Lung (tissue), 17 donors: ENCODE measurements at places on chromosomes 1 and 21. TPM values are rescaled to one million over a fixed set of nuclear protein-coding genes. Genes with fewer than 3 reads are reported as not detected.

DNA sequence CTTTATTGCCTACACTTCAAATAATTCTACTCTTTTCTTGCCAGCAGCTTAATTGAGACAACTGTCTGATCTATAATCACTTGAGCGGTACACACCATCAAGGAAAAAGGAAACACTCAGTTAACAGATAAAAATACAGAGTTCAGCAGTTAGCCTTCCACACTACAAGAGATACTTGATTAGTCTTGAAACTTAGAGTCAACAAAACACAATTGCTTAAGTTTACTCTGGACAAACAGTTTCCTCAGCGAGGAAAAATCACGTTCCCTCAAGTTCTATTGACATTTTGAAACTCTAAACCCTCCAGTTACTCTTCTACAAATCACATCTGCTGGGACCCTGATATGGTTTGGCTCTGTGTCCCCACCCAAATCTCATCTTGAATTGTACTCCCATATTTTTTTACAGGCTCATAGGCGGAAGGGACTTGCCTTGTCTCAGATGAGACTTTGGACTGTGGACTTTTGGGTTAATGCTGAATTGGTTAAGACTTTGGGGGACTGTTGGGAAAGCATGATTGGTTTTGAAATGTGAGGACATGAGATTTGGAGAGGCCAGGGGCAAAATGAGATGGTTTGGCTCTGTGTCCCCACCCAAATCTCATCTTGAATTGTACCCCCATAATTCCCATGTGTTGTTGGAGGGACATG lies 140.4 kb downstream of the CDC7 start:
- H3K36me3 ChIP-seq, result no peaks in the 10 kb centered on the region
- no peak overlapping the region for H3K27ac ChIP-seq
- no peak overlapping the region for H3K4me3 ChIP-seq
- DNase-seq, result peak; percentile 43
- H3K4me1 ChIP-seq, result no peaks in the 10 kb centered on the region

GRCh38 chr1:197017558-197018146 lies 40.3 kb downstream of the CFHR5 start:
- no peak for DNase-seq
- no peaks in the 10 kb centered on the region for H3K27me3 ChIP-seq
- no peaks in the 10 kb centered on the region for H3K36me3 ChIP-seq
- H3K4me1 ChIP-seq, result no peaks in the 10 kb centered on the region
- H3K27ac ChIP-seq, result no peak overlapping the region
- no peak overlapping the region for H3K4me3 ChIP-seq

DNA sequence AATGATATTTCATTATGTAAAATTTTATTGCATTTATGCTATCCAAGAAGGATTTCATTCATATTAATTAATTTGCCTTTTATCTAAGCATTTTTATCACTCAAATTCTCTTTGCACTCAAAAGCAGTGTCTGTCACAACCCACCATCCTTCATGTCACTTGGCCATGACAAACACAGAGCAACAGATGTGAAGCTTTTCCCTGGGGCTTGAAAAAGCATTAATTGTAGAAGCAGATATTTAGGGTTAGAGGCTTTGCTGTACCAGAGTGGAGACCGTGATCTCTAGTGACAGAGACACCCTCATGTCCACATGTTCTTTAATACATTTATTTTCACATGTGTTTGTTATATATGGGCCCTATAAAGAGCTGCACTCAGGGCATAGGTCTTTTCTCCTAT lies 230.5 kb downstream of the SPATA17 start:
- H3K27ac ChIP-seq, result no peak overlapping the region
- H3K36me3 ChIP-seq, result no peaks in the 10 kb centered on the region
- no peaks in the 10 kb centered on the region for H3K27me3 ChIP-seq
- no peak overlapping the region for H3K4me3 ChIP-seq
- no peak for DNase-seq

DNA sequence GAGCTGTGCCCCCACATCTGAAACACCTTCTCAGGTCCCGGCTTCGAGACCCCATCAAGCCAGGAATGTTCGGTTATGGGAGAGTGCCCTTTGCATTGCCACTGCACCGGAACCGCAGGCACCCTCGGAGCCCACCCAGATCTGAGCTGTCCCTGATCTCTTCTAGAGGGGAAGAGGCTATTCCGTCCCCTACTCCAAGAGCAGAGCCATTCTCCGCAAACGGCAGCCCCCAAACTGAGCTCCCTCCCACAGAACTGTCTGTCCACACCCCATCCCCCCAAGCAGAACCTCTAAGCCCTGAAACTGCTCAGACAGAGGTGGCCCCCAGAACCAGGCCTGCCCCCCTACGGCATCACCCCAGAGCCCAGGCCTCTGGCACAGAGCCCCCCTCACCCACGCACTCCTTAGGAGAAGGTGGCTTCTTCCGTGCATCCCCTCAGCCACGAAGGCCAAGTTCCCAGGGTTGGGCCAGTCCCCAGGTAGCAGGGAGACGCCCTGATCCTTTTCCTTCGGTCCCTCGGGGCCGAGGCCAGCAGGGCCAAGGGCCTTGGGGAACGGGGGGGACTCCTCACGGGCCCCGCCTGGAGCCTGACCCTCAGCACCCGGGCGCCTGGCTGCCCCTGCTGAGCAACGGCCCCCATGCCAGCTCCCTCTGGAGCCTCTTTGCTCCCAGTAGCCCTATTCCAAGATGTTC lies 4.3 kb downstream of the ADAMTSL4 start:
- DNase-seq, result no peak
- no peaks in the 10 kb centered on the region for H3K4me1 ChIP-seq
- H3K4me3 ChIP-seq, result no peak overlapping the region
- H3K27me3 ChIP-seq, result no peaks in the 10 kb centered on the region
- H3K27ac ChIP-seq, result no peak overlapping the region
- peaks cover 24% of the 10 kb centered on the region for H3K36me3 ChIP-seq

GRCh38 chr1:12810691-12811408 lies 19.7 kb downstream of the PRAMEF1 start:
- H3K4me1 ChIP-seq, result no peaks in the 10 kb centered on the region
- no peaks in the 10 kb centered on the region for H3K36me3 ChIP-seq
- DNase-seq, result no peak
- H3K27ac ChIP-seq, result no peak overlapping the region

DNA sequence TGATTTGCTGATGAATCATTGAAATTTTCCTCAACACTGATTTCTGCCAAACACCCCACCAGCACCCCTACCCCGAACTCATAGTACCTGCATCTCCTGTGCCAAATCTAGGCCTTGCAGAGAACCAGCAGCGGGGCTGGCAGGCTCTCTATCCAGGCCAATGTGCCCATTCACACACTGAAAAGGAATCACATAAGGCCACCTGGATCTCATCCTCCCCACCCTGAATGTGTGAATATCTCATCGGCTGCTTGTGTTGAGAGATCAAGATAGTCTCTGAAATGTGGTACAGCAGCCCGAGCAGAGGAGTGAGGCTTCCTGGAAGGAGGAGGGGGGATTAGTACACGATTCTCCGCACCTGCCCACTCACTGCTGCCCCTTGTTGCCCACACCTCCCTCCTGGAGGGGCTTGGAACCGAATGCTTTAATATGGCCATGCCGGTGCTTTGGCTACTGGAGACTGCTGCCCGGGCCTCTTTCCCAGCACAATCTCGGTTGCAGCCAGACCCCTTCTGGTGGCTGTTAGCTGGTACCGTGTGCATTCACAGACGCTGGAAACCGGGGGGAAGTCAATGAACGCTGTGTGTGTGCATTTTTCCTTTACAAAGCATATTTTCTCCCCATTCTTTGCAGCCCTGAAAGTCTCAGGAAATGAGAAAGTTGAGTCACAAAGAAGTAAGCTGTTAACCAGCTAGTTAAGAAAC lies 619.5 kb downstream of the MATN1 start:
- no peak overlapping the region for H3K27ac ChIP-seq
- DNase-seq, result no peak
- H3K36me3 ChIP-seq, result no peaks in the 10 kb centered on the region
- H3K4me1 ChIP-seq, result no peaks in the 10 kb centered on the region
- no peaks in the 10 kb centered on the region for H3K27me3 ChIP-seq
- no peak overlapping the region for H3K4me3 ChIP-seq

- H3K27me3 ChIP-seq, result peaks cover 37% of the 10 kb centered on the region
- H3K36me3 ChIP-seq, result no peaks in the 10 kb centered on the region
- peak; percentile 57 for DNase-seq
- no peak within 1 kb of the TSS for H3K27ac ChIP-seq
- H3K4me1 ChIP-seq, result no peaks in the 10 kb centered on the region
- no peak within 1 kb of the TSS for H3K4me3 ChIP-seq
These were observed at the start of gene SLC35F3 for GRCh38 chr1:233904633-233905415. Gene SLC35F3 (plus strand): TSS chr1:233904676.

DNA sequence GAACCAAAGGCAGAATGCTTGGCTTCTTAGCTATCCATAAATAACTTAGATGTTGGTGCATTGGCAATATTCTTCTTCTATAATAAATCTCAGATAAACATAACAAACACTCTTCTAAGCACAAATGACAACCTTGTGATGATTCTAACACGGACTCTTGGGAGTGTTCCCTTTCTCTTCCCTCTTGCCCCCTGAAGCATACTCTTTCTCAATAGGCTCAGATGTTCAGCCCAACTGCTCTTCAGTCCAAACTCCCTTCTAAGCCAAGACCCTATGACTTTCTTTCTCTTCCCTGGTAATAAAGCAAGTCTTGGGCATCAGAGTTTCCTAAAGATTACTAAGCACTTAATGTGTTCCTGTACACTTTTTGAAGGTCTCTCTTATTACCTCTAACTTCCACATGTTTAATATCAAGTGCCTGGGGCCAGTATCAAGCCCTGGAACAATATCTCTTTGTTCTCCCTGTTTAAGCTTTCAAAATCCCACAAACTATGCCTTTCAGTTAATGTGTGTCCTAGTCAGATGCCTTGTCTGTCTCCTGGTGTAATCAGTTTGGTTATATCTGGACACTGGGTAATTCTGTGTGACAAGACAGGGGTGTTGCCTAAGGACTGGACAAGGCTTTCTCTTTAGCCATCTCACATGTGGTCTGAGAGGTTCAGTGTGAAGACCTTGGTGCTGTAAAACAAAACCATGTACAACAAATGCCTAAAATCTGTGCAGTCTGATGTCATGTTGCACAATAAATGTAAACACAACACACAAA lies 92.9 kb upstream of the IVNS1ABP start:
- DNase-seq, result peak; percentile 18
- H3K27ac ChIP-seq, result no peak overlapping the region
- H3K36me3 ChIP-seq, result no peaks in the 10 kb centered on the region
- no peaks in the 10 kb centered on the region for H3K4me1 ChIP-seq

DNA sequence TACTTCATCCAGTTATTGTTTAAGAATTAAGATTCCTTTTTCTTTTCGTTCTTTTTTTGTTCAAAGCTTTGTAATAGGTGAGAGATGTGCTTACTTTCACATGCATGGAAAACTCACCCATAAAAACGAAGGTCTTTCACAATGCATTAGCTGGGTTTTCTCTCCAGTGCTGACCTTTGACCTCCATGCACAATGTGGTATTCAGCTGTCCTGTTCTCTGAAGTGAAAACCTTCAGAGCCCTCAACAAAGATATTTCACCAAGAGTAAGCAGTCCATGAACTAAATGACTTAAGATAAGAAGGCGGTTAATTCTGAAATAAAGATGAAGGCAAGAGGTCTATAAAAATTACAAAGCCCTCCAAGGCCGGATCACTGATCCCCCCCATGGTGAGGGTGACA lies 77.1 kb upstream of the IPO9 start:
- H3K27ac ChIP-seq, result no peak overlapping the region
- H3K4me1 ChIP-seq, result peaks cover 12% of the 10 kb centered on the region
- H3K27me3 ChIP-seq, result no peaks in the 10 kb centered on the region
- DNase-seq, result no peak

DNA sequence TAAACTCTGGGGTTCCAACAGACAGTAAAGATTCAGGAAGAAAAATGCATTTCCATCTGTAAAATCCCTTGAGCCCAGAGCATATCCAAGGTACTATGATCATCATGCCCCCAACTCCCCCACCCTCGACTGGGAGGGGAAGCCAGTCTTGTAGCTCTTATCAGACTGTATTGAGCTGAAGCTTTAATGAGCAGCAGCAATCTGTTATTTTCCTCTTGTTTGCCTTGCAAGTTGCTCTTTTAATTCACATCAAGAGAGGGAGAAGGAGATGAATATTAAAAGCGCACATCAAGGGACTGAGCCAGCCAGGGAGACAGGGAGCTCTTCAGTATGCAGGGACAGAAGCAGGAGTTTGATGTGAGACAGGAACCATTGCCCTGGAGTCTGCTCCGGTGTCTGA lies 52.5 kb upstream of the KCNA3 start:
- no peak overlapping the region for H3K27ac ChIP-seq
- H3K4me1 ChIP-seq, result no peaks in the 10 kb centered on the region
- no peak for DNase-seq
- H3K27me3 ChIP-seq, result no peaks in the 10 kb centered on the region

- H3K4me1 ChIP-seq, result no peaks in the 10 kb centered on the region
- H3K36me3 ChIP-seq, result no peaks in the 10 kb centered on the region
- no peak overlapping the region for H3K4me3 ChIP-seq
- H3K27me3 ChIP-seq, result no peaks in the 10 kb centered on the region
- no peak overlapping the region for H3K27ac ChIP-seq
These were observed 276.9 kb downstream of the KIF26B start for GRCh38 chr1:245431706-245432105.

GRCh38 chr1:150780510-150780909 lies 14.9 kb upstream of the CTSS start:
- H3K36me3 ChIP-seq, result no peaks in the 10 kb centered on the region
- H3K4me1 ChIP-seq, result no peaks in the 10 kb centered on the region
- no peak for DNase-seq
- H3K4me3 ChIP-seq, result no peak overlapping the region

GRCh38 chr1:174931214-174931613 lies 68.5 kb upstream of the CACYBP start:
- no peak for DNase-seq
- no peak overlapping the region for H3K27ac ChIP-seq
- no peaks in the 10 kb centered on the region for H3K36me3 ChIP-seq
- H3K4me3 ChIP-seq, result no peak overlapping the region
- H3K4me1 ChIP-seq, result no peaks in the 10 kb centered on the region

DNA sequence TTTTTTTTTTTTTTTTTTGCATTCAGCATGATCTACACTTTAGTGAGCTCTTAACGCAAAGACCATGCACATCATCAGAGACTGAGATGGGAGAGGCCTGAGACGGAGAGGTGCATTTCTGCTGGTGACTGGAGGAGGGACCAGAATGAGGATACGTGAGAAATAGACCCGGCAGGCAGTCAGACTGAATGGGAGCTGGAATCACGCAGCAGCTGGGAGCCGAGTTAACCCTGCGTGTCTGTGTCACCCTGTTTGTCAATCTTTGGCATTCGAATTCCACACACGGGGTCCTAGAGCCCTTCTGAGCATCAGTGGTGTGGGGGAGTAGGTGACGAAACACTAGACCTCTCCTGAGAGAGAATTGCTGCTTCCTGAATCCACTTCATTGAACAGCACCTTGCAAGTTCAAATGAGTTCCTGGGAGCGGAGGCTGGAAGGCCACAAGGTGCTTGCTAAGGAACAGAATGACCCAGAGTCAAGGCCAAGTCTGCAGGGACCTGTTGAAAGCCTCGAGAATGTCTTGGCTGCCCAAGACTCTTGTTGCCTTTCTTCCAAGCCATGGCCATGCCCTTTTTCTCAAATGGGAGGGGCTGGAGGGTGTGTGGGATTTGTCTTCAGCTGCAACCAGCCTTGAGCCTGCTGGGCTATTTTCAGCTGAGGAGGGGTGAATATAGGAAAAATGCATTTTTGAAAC lies 123.3 kb downstream of the CNIH3 start:
- no peaks in the 10 kb centered on the region for H3K36me3 ChIP-seq
- H3K27ac ChIP-seq, result no peak overlapping the region
- no peak for DNase-seq
- no peaks in the 10 kb centered on the region for H3K4me1 ChIP-seq
- H3K4me3 ChIP-seq, result no peak overlapping the region
- H3K27me3 ChIP-seq, result no peaks in the 10 kb centered on the region

GRCh38 chr1:164473544-164473943 lies 85.4 kb upstream of the PBX1 start:
- no peak overlapping the region for H3K27ac ChIP-seq
- no peaks in the 10 kb centered on the region for H3K27me3 ChIP-seq
- no peaks in the 10 kb centered on the region for H3K36me3 ChIP-seq
- no peak for DNase-seq

KRTAP21-2 gene
- not detected for total RNA-seq
